ENCODE measurements at places on chromosomes 1 and 21. TPM values are rescaled to one million over a fixed set of nuclear protein-coding genes. Genes with fewer than 3 reads are reported as not detected.

Gene PLEKHA6
- 76.7 TPM for total RNA-seq

GRCh38 chr1:119885903-119886783, 10.2 kb downstream of the ADAM30 start:
- peak; percentile 66 for DNase-seq

DNA sequence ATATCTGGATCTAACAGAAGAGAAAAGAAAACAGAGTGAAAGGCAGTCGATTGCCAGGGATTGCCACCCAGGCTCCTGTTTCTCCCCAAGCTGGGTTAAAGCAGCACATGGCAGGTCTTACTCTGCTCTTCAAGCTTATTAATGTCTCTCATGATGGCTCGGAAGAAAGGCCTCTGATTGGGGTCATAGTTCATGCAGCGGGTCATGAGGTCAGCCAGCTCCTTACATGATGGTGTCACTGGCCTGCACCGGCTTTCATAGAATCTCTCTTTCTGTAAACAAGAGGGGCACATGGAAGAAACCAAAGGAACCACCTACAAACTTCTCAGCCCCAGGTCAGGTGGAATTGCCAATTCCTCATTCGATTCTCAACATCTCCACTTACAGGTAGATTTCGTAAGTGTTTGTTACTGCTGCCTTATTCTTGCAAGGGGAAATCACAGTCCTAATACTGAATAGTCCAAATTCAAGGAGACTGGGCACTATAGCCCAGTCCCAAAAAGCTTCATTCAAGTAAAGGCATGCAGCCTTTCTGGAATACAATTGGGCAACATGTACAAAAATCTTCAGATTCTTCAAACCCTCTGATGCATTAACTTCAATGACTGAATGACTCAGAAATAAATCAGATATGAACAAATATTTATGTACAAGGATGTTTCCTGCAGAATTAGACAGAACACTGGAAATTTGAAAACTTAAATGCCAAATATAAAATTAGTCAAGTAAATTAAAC, 96.6 kb downstream of the RAVER2 start:
- no peak for DNase-seq

DNA sequence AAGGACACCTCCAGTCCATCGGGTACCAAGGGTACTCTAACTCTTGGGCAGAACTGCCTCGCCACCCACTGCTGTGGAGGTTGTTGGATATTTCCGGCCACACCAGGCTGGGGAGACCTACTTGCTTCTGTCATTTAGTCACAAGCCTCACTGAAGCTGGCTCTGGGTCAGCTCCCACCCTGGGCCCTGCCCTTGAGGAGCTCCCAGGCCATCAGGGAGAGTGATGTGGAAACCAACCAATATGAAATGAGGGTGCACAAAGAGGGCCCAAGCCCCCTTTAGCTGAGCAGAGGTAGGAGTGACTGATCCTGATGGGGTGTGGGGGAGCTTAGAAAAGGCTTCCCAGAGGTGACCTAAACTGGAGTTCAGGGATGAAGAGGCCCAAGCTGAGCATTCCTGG, 19.6 kb downstream of the PARS2 start:
- no peak for DNase-seq

DNA sequence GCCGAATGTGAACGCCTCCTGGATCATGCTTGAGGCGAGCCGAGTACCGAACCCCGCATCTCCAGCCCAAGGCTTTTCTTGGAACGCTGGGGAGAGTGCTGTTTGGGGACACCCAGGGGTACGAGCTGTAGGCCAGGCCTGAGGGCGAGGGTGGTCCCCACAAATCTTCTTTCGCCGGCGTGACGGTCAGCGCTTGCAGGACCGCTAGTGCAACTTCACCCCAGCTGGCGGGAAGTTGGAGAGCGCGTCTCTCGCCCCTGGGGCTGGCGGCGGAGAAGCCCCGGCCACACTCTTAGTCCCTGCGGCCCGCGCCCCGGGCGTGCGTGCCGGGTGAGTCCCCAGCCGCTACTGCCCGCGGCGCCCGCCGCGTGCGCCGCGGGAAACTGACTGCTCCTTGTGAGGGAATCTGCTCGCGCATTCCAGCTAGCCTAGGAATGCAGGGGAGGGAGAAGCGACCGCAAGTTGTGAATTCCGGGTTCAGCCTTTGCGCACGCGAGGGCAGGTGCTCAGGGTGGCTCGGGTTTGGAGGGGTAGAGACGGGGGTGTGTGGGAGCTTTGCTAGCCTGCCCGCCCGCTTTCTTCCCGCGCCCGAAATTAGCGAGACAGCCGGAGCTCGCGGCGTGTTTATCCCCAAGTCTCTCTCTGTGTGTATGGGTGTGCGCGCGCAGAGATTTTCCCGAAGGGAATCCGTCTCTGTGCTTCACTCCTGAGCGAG, 884 bp downstream of the LHX4 start:
- DNase-seq, result peak; percentile 69

GRCh38 chr1:206955476-206956451, 9.5 kb upstream of the PIGR start:
- DNase-seq, result peak; percentile 52

DNA sequence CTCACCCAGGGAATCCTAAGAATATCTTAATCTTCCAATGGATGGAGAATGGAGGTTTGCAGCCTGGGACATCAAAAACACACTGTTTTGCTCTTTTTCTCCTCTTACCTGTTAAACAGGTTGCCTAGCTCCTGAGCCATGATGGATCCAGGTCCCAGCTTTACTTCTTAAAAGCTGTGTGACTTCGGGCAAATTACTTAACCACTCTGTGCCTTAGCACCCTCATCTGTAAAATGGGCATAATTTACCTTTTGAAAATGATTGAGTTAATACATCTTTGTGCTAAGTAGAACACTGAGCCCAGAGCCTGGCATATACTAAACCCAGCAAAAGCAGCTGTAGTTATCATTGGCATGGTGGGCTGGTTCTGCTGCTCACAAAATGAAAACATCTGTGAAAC, 10.2 kb downstream of the COQ8A start:
- no peak for DNase-seq

All from HT-29 (cell line).